Effector memory CD4-positive, alpha-beta T cell (primary cell): ENCODE measurements at places on chromosomes 16 and 17.

GRCh38 chr16:15885560-15886001 is 2.8 kb downstream of the CEP20 start:
- DNase-seq, result no peak

GRCh38 chr17:28763804-28764266 is 20.0 kb downstream of the TRAF4 start:
- peak; percentile 70 for DNase-seq

DNA sequence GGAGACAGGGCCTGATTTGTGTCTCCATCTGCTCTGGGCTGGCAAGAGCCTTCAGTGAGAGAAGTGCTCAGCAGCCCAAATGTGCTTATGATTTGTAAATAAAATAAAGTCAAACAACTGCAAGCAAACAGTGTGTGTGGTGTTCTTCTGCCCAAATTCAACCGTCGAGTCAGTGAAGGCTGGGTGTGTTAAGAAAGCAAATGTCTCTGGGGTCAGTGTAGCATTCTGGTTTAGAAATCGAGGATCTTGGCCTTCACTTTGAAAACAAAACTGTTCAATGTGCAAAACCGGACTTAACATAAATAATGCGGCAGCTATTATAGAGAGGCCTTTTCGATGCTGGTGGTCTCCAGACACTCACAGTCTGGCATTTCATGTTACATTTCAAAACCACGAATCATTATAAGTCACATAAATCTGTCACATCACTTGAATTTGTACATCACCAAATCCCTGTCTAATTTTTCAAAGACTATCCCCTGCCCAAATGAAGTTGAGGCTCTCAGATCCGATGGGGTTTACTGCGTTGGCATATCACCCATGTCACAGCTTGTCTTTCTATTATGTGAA is 158.6 kb upstream of the MYOCD start:
- no peak for DNase-seq

- peak; percentile 44 for DNase-seq
These were observed 15.3 kb downstream of the KSR1 start for GRCh38 chr17:27471321-27472269.

- no peak for DNase-seq
These were observed 11.6 kb upstream of the CBX4 start for GRCh38 chr17:79850571-79851460.

GRCh38 chr16:29913514-29913913 is 12.5 kb downstream of the KCTD13 start:
- no peak for DNase-seq

GRCh38 chr17:77959126-77959925 is 823 bp downstream of the TNRC6C start:
- no peak for DNase-seq

- no peak for DNase-seq
These were observed 105.9 kb downstream of the ZFHX3 start for GRCh38 chr16:72942021-72942420.

GRCh38 chr17:59725691-59726090 is 18.2 kb downstream of the VMP1 start:
- no peak for DNase-seq

DNA sequence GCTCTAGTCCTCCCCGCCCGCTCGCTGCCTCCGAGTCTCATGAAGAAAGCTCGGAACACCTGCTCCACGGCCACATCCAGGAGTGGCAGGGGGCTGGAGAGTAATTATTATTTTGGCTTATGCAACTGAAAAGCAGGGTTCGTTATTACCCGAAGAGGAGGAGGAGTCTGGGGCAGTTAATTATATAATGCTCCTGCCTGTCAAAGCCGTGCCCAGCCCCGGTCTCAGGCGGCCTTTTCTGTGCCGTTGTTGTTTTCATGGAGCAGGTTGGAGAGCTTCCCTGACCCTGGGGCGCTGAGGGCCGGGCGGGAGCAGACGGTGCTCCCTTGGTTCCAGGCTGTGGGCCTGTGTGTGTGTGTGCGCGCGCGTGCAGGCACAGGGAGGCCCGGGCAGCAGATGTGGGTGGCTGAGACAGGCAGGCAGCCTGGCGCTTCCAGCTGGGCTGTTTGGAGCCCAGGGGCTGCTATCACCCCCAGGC is 2.4 kb downstream of the JPH3 start:
- DNase-seq, result no peak

DNA sequence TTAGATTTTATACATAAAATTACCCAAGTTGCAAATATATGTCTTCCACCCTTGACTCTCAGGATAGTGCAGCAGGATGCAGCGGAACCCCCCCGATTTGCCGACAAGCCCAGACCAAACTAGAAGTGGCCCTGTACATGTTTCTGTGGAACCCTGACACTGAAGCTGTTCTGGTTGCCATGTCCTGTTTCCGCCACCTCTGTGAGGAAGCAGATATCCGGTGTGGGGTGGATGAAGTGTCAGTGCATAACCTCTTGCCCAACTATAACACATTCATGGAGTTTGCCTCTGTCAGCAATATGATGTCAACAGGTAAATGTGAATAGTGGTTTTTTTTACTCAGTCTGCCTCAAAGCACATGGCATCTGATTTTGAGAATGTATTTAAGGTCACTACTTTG is 70.7 kb downstream of the OMG start:
- DNase-seq, result no peak
